NCI-H146 (cell line): ENCODE measurements at places on chromosomes 7 and 10.

GRCh38 chr10:130039141-130039540 lies 71.5 kb downstream of the C10orf143 start:
- DNase-seq, result no peak

GRCh38 chr7:31890766-31891165 lies 179.4 kb downstream of the PDE1C start:
- DNase-seq, result no peak

GRCh38 chr10:122341141-122341810 lies 33.2 kb upstream of the PLEKHA1 start:
- no peak for DNase-seq

DNA sequence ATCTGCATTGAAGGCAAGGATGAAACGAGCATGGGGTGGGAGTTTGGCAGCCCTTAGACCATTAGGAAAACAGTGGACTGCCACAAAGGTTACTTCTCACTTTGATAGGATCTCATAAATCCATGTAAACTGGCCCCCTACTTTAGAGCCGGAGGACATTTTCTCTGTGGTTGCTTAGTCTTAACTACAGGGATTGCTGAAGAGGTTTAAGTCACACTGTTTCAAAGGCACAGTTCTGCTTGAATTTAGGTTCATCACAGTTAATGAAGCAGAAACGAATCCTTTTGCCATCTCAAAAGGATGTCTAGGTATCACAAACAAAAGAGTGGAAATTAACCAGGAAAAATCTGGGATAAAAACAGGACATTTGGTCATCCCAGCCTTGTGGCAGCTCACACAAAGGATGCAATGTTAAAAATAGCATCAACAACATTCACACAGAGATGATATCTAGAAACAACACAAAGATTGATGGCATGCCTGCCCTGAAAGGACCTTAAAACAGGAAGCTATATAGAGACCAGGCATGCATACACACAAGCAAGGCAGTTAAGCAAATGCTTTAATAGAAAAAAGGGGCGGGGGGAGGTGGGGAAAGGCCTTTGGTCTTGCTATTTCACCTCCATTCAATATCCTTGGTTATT lies 74.0 kb downstream of the DOCK4 start:
- DNase-seq, result peak; percentile 39

GRCh38 chr10:119341459-119342301 lies 134.3 kb downstream of the GRK5 start:
- DNase-seq, result no peak

- peak; percentile 70 for DNase-seq
These were observed 210.7 kb downstream of the SKAP2 start for GRCh38 chr7:26653430-26654399.

GRCh38 chr10:22856444-22857074 lies 71.3 kb upstream of the ARMC3 start:
- no peak for DNase-seq

DNA sequence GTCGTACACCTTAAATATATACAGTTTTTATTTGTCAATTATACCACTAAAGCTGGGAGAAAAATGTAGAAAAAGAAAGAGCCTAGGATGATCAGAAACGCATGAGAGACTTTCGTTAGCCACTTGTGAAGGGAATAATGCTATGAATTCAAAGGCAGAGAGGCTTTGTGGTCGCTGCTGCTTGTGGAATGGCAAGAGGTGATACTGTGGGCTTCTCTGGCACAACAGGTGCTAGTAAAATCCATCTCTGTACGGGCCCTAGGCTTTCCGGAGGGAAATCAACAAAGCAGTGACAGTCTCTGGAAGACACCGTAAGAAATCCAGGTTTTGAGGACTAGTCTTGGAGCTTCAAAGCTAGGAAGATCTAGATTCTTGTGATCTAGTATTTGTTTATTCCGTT lies 52.6 kb downstream of the LRRC72 start:
- DNase-seq, result no peak

GRCh38 chr10:123446449-123447156 lies 219.6 kb upstream of the GPR26 start:
- no peak for DNase-seq

DNA sequence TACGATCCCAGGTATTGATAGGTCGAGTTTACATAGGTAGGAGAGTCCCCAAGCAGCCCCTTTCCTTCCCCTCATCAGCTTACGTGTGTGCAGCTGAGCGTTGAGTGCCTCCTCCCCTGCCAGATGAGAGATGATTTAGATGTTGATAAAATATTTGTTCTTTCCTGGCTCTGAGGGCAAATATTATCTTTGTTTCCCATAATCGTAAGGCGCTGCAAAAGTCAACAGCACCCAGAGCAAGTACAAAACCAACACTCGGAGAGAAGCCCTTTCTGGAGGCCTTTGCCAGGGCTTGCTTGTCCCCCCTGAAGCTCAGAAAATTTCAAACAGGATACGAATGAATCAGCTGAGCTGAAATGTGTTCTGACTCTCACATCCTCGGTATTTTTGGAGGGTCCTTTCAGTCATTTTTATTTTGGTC lies 683.2 kb downstream of the LRMDA start:
- peak; percentile 83 for DNase-seq

GRCh38 chr10:7525314-7526016 lies 114.6 kb upstream of the SFMBT2 start:
- DNase-seq, result peak; percentile 58

GRCh38 chr10:58833771-58834561 lies 321.3 kb downstream of the BICC1 start:
- no peak for DNase-seq

- no peak for DNase-seq
These were observed 59.9 kb downstream of the MKX start for GRCh38 chr10:27685681-27686080.

- DNase-seq, result no peak
These were observed 121.5 kb downstream of the TYW1B start for GRCh38 chr7:72706521-72706920.

DNA sequence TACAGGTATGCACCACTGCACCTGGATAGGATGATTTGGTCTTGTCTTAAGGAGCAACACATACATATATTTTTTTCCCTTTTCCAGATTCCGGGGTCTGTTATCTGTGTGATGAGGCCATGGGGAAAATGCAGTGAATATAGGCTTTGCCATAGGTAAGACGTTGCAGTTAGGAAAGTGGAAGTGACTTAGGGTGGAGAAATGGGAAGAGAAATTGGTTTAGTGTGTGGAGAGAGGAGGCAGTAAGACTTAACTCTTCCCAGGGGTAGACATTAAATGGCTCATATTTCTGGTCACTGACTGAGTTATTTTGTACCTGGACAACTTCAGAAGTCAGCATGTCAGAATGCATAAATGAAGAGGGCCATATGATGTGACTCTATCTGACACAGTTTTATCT lies 66.7 kb downstream of the PFKFB3 start:
- no peak for DNase-seq

GRCh38 chr10:21171197-21171935 lies 274.3 kb upstream of the NEBL start:
- peak; percentile 48 for DNase-seq

GRCh38 chr7:26168458-26169023 lies 16.5 kb downstream of the NFE2L3 start:
- no peak for DNase-seq

GRCh38 chr7:135718794-135719437 lies 9.1 kb downstream of the SLC13A4 start:
- DNase-seq, result no peak

DNA sequence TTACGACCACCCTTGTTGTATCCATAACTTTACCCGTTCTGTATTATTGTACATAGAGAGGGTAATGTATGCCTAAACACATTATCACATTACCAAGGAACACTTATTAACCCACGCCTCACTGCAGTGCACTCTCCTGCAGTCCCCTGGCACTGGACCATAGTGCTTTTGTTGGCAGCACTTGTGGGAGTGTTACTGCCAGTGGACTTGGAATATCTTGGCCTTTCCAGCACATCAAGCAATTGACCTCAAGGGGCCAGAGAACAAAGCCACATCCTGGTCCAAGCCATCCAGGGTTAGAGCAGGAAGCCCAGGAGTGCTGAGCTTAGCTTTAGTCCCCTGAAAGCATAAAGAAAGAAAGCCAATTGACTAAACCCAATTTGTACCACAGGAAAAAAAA lies 304.2 kb downstream of the PCDH15 start:
- no peak for DNase-seq

DNA sequence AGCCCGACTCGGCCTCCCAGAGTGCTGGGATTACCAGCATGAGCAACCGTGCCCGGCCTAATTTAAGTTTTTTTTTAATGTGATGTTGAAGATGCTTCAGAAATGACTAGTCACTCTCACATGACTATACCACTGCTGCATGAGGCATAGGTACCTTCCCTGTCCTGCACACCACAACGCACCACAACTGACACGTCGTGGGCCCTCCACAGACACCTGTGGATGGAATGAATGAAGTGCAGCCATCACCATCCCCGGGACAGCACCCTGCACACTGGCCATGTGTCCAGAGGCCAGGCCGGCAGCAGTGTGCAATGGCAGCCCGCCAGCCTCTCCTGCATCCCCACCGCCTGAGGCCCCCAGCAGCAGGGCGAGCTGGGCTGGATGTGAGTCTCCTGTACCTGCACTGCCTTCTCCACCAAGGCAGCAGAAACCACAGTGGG lies 55.1 kb downstream of the VOPP1 start:
- no peak for DNase-seq
